Stimulated activated CD8-positive, alpha-beta memory T cell treated with anti-CD3 and anti-CD28 coated beads, Interleukin-15, amount 100 ng/mL, for 4 hours (primary cell): ENCODE measurements at places on chromosomes 13 and 19.
A peak's percentile ranks its signal among the peaks of the same experiment; 100 is the strongest.

DNA sequence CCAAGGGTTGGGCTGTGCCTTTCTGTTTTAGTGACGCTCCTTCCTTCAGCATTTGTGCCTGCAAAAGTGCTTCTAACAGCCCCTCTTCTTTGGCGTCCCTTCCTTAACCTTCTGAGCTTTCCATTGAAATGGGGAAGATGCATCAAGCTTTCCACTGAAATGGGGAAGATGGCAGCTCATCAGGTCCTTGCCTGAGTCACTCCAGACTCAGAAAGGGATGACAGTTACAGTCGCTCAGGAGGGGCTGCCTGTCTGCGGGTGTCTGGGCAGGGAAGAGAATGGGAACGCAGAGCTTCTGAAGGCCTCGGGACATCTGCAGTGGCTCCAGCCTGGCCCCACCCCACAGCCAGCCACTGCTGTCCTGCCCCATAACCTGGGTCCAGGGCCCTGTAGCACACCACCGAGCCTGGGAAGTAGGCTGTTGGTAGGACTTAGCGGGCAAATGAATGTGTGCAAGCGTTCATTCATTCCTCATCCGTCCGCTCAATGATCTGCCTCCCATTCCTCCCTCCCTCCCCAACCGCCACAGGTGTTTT is 9.8 kb downstream of the AP1M1 start:
- no peak for DNase-seq

GRCh38 chr19:18428787-18429674 is 8.9 kb downstream of the ISYNA1 start:
- peak; percentile 59 for DNase-seq

GRCh38 chr13:50170447-50171037 is 155.3 kb downstream of the KCNRG start:
- DNase-seq = no peak

DNA sequence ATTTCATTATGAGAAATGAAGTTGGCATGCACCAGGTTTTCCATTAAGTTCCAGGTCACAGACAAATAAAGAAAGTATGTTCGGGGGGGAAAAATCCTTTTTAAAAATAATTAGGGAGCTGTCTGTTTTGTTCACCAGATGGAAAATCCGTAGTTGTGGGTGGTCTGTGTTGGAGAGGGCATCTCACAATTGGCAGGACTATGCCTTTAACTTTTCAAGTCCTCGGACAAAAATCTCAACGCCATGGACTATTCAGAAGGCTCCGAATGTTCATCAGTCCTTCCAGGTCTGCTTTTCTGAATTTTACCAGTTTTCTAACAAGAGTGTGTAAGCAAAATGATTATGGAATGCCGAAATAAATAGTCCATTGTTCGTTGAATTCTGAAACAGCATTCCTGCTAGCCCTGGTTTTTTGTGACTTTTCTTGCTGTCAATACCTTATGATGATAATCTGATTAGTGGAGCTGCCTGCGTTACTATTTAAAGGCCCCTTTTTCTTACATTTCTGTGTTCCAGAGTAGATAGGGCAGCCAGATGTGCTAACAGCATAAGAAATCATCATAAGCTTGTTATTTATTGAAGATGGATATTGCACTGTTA is 146.9 kb downstream of the TM9SF2 start:
- DNase-seq = no peak

DNA sequence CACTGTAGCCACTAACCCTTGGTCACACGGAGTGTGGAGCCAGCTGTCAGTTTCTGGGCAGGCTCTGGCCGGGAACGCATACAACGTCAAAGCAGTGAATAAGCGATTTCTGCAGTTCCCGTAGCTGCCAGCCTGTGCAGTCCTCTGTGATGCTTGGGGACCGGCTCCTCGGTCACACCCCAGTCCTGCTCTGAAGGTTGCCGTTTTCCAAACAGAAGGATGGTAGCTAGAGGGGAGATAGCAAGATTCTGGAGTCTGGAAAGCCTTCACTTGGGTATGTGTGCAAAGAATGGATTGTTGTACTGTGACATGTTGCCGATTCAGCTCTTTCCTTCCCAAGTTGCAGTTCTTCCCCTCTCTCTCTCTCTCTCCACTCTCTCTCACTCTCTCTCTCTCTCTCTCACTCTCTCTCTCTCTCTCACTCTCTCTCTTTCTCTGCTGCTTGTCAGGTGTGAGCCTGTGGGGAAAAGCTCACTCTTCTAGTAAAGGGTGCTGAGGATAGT is 38.7 kb upstream of the C1QTNF9 start:
- DNase-seq = no peak

GRCh38 chr19:44822177-44822576 is 13.3 kb downstream of the BCAM start:
- DNase-seq = no peak

DNA sequence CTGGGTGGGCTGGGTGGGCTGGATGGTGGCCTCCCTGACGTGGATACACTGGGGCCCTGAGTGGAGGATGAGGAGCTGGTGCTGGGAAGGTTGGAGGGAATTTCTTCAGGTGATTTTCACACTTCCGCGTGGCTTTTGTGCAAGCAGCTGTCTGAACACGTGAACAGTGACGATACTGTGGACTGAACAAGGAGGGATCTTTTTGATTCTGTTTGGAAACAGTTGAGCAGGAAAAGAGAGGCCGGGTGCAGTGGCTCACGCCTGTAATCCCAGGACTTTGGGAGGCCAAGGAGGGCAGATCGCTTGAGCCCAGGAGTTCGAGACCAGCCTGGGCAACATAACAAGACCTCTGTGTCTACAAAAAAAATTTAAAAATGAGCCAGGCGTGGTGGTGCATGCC is 9.1 kb upstream of the GTF2F1 start:
- no peak for DNase-seq

DNA sequence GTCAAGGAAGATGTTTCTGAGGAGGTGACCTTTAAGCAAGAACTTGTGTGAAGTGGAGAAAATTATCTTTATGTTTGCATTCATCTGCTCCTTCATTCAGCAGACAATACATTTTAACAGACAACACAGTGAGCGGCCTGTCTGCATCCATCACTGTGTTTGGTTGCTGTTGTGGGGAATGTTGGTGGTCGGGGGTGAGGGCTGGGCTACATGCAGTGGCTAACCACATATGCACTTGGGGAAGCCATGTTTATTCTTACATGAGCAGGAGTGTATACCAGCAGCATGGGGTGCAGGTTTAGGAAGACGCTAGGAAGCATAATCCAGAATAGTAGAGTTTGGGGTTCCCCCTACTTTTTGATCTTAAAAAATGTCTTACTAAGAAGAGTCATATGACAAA is 66.4 kb downstream of the DHRS12 start:
- no peak for DNase-seq

- DNase-seq = no peak
Measured at GRCh38 chr19:5913739-5914357, at the start of gene CAPS. Gene CAPS (plus strand): TSS chr19:5914254. CDS start chr19:5914407, 153 bp downstream.

DNA sequence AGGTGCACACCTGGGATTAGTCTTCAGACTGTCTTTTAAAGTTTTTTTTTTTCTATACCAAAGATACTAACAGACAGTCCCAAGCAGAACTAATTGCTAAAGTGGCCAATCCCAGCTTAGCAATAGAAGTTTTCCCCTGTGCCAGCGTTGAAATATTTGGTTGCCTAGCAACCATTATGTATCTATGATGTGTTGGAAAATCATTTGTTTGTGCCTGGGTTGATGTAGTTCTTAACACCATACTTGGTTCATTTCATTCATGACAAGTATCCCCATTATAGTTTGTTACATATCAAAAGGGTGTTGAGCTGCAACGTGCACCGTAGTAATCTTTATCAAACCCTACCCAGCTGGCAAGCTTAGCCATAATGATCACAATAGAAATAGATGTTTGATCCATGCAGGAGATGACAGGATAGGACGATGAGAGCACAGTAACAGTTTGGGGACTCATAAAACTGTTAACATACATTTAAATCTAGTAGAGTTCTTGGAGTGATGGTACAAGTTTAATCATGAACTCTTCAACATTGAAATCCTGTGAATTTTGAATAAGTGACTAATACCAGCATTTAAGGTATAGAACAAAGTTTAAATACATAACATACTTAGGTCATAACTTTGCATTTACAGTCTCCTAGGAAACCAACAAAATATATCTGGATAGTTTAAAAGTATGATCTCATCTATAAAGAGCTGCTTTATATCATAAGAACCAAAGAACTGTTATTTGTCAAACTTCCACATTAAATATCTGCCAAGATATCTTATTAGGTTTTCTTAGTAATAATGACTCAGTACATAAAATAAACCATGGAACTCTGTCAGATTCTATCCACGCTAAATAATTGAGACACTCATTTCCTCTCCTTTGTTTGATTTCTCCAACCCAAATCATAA is 73.4 kb downstream of the MBNL2 start:
- DNase-seq = no peak

DNA sequence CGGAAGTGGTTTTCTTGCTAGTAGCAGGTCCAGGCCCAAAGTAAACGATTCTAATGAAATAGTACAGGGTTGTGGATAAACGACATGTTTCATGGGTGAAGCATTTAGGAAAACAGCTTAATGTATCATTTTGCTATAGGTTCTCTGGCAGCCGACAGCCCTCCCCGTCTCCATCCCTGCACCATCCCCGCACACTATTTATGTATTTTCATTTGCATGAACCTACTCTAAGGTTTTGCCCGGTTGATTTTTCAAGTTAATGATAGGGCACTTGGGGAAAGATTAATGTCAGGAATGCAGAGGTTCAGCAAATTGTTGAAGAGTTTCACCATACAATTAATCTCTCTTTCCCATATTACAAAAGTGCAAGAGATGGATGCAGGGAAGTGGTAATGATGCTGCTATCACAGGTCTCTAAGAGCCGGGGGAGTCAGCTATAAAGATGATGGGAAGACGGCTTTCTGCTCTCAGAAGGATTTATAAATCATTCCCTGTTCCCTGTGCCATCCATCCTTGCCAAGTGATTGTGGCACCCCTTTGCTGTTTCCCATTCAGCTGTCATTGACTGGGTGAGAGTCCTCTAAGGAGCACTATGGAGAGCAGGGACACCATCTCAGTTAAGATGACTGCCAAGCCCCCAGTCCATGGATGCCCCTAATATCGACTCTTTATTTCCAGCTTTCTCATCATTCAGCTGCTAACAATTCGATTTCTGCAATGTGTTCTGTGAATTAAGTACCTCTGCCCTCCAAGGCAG is 186.3 kb downstream of the IRS2 start:
- DNase-seq = no peak

DNA sequence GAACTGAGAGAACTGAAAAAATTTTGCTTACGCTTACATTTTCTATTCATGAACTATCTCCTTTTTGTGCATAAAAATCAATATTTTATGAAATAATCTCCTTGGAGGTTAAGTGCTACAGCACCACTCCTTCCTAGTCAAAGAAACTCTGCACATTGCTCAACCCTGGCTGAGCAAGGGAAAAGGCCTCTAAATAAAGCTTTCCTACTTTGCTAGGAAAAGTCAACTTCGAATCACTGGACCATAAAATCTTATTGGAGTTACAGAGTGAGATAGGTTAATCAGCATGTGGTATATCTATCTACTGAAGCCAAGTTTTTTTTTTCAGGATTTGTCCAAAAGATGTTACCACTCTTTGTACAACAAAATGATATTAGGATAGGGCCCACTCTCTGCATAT is 57.5 kb upstream of the HMGB1 start:
- no peak for DNase-seq

DNA sequence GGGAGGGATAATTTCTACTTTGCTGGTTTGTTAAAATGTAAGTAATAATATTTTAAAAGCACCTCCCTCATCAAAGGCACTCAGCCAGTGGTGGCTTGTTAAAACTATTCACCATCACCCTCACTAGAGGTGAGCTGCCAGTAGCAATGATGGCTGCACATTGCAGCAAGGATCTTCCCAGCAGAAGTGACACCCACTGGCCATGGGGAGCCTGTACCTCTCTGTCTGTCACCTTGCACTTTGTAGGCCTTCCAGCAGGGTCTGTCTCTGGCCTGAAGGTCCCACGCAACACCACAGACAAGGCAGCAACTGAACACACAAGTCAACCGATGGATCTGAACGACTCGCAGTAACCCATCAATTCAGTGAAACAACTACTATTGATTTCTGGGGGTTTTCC is 47.3 kb upstream of the C13orf42 start:
- no peak for DNase-seq

GRCh38 chr19:39007096-39007495 is 25.3 kb downstream of the FBXO27 start:
- no peak for DNase-seq

DNA sequence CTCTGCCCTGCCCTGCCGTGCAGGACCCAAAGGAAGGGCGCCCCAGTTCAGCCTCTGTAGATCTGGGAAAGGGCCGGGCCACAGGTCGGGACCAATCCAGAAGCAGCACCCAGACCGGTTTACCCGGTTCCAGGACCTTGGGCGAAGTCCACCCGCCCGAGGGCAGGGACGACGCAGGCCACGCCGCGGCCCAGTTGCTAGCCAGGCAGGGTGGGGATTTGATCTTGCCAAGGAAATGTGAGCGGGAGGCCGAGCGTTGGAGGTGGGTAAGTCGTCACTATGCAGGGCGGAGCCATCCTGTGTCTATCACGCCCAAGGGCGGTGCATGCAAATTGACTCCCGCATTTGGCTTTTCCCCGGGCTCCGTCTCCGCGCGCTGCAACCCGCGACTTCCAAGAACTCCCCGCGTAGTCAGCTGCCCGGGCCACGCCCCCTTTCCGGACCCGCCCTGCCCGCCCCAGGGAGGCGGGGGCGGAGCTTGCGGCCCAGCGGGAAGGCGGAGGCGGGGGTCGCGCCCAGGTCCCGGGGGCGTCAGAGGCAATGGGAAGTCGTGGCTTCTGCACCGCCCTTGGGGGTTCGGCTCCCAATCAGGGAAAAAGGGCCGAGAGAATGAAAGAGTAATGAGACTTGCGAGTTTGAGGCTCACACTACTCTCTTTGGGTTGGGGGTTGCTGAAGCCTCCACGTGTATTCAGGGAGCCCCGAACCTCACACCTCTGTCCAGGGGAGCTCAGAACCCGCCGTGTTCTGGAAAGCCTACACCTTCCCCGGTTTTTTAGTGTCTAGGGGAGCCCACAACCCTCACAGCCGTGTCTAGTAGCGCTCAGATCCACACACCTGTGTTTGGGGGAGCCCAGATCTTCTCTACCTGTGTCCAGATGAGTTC is 12.8 kb downstream of the IER2 start:
- DNase-seq = peak; percentile 88

- no peak for DNase-seq
Measured at GRCh38 chr19:16688084-16688483, 27.1 kb downstream of the TMEM38A start.

- no peak for DNase-seq
Measured at GRCh38 chr13:48242677-48243076, 9.7 kb downstream of the ITM2B start.
